Neuronal stem cell (in vitro differentiated cells): ENCODE measurements at places on chromosomes 1 and 21.
A peak's percentile ranks its signal among the peaks of the same experiment; 100 is the strongest.

DNA sequence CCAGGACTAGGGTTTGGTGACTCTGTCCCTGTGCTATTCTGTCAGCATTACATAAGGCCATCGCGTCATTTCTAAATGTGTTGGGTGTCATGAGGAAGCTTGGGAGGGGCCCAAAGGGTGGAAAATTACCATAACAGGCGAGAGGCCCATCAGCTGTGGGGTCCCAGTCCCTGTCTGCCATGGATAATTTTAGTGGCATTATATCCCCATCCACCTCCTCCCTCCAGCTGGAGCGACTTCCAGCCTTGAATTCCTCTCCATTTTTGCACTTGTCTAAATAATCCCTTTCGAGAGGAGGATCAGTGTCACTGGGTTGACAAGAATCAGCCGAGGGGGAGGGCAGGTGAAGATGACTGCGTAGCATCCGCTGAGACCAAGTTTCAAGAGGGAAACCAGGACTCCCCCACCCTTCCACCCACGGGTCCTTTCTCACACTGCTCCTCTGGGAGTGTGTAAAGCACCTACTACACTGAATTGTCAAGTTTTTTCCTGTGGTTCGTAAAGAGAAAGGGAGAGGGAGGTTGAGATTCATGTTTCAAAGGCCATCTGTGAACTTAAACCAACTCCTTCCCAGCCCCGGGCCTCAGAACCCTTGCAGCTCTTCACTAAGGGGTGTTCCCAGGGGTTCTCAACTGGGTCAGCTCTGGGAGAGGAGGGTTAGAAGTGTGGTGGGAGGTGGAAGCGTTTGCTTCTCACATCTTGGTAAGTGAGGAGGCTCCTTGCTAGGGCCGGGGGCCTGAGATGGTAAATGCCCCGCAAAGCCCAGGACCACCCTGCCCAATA lies 29.2 kb downstream of the VASH2 start:
- no peak for DNase-seq

DNA sequence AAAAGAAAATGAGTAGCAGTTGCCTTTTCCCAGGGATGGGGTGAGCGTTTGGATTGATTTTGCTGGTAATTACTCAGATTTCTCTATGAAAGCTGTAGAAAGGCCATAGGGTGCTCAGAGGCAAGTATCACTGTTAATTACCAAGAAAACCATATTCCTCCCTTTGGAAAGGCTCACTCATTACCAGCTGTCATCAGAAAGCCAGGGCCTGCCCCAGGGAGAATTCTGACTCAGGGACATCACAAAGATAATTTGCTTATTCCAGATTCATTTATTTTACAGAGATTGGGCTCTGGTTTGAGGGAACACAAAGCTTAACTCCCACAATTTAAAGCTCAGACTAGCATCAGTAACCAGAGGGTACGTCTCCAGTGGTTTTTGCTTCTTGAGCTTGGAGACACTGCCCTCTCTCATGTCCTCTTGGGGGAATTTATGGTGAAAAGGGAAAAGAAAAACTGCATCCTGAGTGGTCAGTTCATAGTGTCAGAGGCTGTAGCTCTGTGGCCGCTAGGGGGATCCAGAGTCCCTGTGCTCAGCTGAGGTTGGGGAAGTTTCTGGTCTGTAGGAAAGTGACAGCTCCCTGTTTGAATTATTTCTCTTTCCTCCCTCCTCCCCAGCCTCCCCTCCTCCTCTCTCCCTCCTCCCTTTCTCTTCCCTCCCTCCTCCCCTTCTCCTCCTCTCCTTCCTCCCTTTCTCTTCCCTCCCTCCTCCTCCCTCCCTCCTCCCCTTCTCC lies 204.3 kb downstream of the KCNJ6 start:
- peak; percentile 61 for DNase-seq

GRCh38 chr1:207672522-207673130 lies 27.7 kb downstream of the CR1L start:
- DNase-seq: peak; percentile 32

GRCh38 chr21:35625576-35625975 lies 434.8 kb downstream of the SETD4 start:
- no peak for DNase-seq

DNA sequence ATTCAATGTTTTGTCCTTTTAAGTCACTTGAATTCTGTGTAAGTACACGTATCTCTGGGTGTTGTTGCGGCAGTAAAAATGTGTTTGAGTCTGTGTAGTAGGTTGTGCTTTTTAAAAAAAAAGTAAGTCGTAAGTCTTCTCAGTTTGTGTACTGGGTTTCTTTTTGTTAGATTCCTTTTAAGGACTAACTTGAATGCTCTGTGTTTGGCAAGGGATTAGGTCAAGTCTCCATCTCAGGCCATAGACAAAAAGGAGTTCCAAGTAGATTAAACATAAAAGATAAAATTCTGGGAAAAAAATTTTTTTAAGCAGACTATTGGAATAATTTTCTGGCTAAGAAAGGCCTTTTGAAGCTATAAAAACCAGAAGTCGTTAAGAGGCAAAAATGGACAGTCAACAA lies 113.1 kb downstream of the ATP5PO start:
- no peak for DNase-seq

- no peak for DNase-seq
Observed at GRCh38 chr1:25255706-25256577, 8.7 kb upstream of the RSRP1 start.

GRCh38 chr1:204523605-204524215 lies 7.5 kb downstream of the MDM4 start:
- no peak for DNase-seq

GRCh38 chr1:100249155-100249536 lies 488 bp downstream of the DBT start:
- no peak for DNase-seq

DNA sequence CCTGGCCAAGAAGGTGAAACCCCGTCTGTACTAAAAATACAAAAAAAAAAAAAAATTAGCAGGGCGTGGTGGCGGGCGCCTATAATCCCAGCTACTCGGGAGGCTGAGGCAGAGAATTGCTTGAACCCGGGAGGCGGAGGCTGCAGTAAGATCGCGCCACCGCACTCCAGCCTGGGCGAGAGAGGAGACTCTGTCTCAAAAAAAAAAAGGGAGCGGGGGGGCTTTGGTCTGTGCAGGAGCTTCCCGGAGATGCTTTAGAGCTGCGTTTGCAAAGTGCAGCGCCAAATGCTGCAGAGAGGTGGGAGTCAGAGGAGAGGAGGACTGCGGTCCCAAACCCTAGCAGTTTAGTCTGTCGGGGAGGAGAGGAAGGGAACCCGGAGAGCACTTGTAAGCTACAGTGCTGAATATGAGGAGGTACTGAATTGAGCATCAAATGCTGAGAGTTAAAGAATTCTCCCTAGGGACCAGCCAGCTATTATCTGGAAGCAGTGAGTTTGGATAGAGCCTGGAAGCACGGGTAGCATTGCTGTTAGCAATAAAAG lies 569 bp downstream of the FALEC start:
- DNase-seq: no peak

- no peak for DNase-seq
Observed at GRCh38 chr1:24759492-24759891, 14.2 kb downstream of the CLIC4 start.

- no peak for DNase-seq
Observed at GRCh38 chr1:90023691-90024090, 28.8 kb downstream of the ZNF326 start.

DNA sequence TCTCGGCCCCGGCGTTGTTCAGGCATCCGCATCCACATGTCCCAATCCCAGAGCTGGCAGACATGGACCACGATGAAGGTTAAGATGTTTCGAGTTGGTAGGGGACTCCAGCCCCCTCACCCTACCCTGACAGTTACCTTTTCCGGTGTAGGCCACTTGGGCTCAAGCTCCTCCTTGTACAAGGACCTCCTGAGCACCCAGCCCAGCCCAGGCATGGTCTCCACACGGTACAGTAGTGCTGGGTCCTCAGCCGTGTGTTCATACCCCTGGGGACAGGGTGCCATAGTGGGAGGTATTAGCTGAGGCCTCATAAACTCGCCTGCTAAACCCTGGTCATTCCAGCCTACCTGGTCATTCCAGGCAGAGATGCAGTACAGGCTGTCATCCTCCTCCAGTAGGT lies 6.1 kb downstream of the POMGNT1 start:
- DNase-seq: no peak

DNA sequence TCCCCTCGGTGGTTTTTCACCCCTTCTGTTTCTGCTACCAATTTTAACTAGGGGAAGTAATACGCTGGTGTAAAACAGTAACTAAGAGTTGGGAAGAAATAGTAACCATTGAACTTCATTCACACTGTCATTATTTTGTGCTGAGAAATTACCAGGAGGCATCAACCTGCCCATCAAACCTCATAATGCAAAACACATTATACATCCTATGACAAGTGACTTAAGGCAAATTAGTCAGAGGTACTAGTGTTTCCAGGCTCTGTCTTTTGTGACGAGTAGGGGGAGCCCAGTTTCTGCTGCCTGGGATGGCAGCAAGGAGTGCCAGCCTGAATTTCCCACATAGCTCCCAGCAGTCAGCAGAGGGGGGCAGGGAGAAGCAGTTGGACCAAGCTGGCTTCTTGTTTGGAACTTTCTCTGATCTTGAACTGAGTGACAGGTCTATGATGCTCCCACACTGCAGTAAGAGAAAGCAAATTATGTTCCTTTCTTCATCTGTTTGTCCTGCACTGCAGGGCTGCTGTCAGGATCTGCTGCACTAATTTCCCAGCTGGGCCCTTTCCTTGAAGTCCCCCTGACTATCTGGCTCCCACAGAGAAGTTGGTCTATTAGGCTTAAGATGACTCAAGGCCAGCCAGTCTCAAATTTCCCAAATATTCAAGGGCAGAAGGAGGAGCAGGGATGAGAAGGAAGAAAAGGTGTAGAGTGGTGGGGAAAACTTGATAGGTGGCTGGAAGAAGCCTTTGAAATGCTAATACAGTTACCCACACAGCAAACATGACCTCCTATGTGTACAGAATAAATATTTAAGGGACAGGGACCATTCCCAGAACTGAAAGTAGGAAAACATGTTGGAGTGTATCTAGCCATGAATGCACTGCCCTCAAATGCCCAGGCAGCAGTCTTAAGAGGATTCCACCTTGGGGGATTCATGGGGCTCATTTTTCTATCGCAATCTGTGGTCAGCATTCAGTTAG lies 322.8 kb downstream of the SEC16B start:
- DNase-seq: no peak

GRCh38 chr1:221573756-221574155 lies 168.1 kb downstream of the DUSP10 start:
- DNase-seq: no peak

DNA sequence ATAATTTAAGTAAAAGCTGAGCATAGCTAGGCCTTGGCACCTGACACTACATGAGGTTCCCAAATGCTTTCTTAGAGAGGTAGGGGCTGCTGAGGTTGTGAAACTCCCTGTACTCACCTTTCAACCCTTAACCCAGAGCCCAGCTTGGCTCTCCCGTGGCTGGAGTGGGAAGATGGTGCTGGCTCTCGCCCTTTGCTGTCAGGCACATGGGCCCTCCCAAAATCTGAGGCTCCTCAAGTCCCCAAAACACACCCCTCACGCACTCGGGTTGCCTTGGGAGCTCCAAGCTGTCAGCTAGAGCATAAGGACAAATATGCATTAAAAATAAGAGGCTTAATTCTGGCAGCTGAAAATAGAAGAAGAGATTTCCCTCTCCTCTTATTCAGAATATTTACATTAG lies 46.7 kb upstream of the PLPPR4 start:
- no peak for DNase-seq

- DNase-seq: no peak
Observed at GRCh38 chr1:94071976-94072375, 49.0 kb downstream of the ABCA4 start.

DNA sequence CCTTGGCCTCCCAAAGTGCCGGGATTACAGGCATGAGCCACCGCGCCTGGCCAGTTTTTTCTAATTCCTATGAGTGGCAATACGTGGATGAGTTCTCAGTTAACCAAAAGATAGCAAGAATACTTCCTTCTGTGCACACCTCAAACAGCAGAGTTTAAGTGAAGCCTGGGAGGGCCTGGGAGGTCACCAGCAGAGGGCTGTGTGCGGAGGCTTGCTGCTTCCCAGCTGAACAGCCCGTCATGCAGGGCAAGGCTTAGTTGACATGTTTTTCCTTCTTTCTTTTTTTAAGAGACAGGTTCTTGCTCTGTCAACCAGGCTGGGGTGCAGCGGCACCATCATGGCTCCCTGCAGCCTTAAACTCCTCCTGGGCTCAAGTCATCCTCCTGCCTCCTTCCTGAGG lies 17.8 kb downstream of the GNG4 start:
- no peak for DNase-seq

DNA sequence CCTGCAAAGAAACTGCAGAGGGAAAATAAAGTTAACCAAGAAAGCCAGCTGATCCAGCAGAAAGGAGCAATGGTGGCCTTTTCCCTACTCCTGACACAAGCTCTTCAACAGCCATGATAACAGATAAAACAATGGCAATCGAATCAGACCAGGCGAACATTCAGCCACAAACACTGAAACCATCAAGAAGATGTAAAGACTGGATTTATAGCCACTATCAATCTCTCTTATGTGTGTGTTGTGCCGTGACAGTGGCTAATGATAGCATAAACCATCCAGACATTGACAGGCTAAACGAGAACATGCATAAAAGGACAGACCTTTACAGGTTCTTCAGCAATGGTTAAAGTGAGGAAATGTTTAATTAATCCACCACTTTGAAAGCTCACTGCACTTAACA lies 78.1 kb upstream of the RAB4A start:
- no peak for DNase-seq
